ENCODE measurements at places on chromosomes 12 and 14. TPM values are rescaled to one million over a fixed set of nuclear protein-coding genes. Genes with fewer than 3 reads are reported as not detected.

HOXC4 gene
- 0.20 TPM for total RNA-seq

MFAP5 gene
- 22.1 TPM for total RNA-seq

ALDH1L2 gene
- total RNA-seq, result 2.5 TPM

GNB3 gene
- 1.5 TPM for total RNA-seq

RND1 gene
- 0.70 TPM for total RNA-seq

- H3K4me3 ChIP-seq, result no peak overlapping the region
- H3K27me3 ChIP-seq, result no peaks in the 10 kb centered on the region
- no peak overlapping the region for H3K27ac ChIP-seq
- no peaks in the 10 kb centered on the region for H3K4me1 ChIP-seq
- DNase-seq, result no peak
Observed at GRCh38 chr14:70857496-70857890, 48.2 kb upstream of the MAP3K9 start.

DNA sequence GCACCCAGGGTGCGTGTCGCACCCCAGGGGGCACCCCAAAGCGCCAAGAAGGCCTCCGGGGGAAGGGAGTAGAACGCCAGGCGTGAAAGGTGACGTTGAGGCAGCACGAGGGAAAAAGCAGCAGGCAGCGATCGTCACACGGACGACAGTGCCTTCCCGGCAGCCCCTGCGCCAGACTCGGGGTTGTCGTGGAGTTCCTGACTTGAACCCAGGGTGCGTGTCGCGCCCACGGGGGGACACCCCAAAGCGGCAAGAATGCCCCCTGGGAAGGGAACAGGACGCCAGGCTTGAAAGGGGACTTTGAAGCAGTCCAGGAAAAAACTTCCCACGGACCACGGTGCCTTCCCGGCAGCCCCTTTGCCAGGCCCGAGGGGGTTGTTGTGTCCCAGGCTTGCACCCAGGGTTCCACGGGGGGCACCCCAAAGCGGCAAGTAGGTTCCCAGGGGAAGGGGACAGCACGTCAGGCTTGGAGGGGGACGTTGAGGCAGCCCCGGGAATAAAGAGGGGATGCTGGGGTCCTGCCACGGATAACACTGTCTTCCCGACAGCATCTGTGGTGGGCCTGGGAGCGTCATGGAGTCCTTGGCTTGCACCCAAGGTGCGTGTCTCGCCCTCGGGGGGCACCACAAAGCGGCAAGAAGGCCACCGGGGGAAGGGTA is 159.2 kb upstream of the ALG10B start:
- no peaks in the 10 kb centered on the region for H3K36me3 ChIP-seq
- DNase-seq, result no peak
- H3K4me1 ChIP-seq, result no peaks in the 10 kb centered on the region
- no peaks in the 10 kb centered on the region for H3K27me3 ChIP-seq
- no peak overlapping the region for H3K4me3 ChIP-seq

All from right atrium auricular region (tissue), 2 donors.